Transverse colon (tissue), 4 donors: ENCODE measurements at places on chromosomes 4 and X. TPM values are rescaled to one million over a fixed set of nuclear protein-coding genes. Genes with fewer than 3 reads are reported as not detected.

The LPAR4 gene
- 0.16 TPM for total RNA-seq

The CLDN34 gene
- 0.82 TPM for total RNA-seq

The HHIP gene
- 5.9 TPM for total RNA-seq

The TBC1D1 gene
- total RNA-seq, result 129 TPM

The PNMA6F gene
- not detected for total RNA-seq

The CWH43 gene
- total RNA-seq, result 13.5 TPM

The C4orf36 gene
- not detected for total RNA-seq

The CYLC1 gene
- not detected for total RNA-seq

The SPON2 gene
- 45.4 TPM for total RNA-seq

The SYTL5 gene
- total RNA-seq, result 7.9 TPM

The PARM1 gene
- 131 TPM for total RNA-seq

The GPR78 gene
- total RNA-seq, result not detected

The CXCL11 gene
- total RNA-seq, result not detected

The CASK gene
- total RNA-seq, result 47.0 TPM

The PLAC8 gene
- total RNA-seq, result 569 TPM

The CCNB3 gene
- total RNA-seq, result 0.41 TPM

The EMCN gene
- total RNA-seq, result 1.6 TPM

The GABRG1 gene
- total RNA-seq, result not detected

The SH3D19 gene
- 131 TPM for total RNA-seq

The CENPC gene
- 16.1 TPM for total RNA-seq

The H2BW2 gene
- total RNA-seq, result not detected

The BCOR gene
- 27.8 TPM for total RNA-seq

The STATH gene
- total RNA-seq, result not detected

The CTSO gene
- total RNA-seq, result 18.7 TPM

The RAB40A gene
- not detected for total RNA-seq

The MSL3 gene
- 37.8 TPM for total RNA-seq

The NXF2B gene
- total RNA-seq, result not detected

The TMPRSS11B gene
- total RNA-seq, result not detected

The GAK gene
- total RNA-seq, result 265 TPM

The XPNPEP2 gene
- 41.9 TPM for total RNA-seq

The GLRA3 gene
- not detected for total RNA-seq

The TMSB15A gene
- total RNA-seq, result not detected

The DCHS2 gene
- total RNA-seq, result 0.60 TPM

The SCML2 gene
- 1.1 TPM for total RNA-seq

The UGDH gene
- 590 TPM for total RNA-seq

The MAGED1 gene
- total RNA-seq, result 65.5 TPM

The AFF1 gene
- total RNA-seq, result 77.1 TPM

The FHIP1A gene
- total RNA-seq, result 52.9 TPM

The RBMXL3 gene
- not detected for total RNA-seq

The MSANTD1 gene
- 0.80 TPM for total RNA-seq

The CSAG1 gene
- not detected for total RNA-seq

The PAGE4 gene
- not detected for total RNA-seq

The CCNG2 gene
- 86.8 TPM for total RNA-seq

The GAGE2A gene
- not detected for total RNA-seq

The SATL1 gene
- not detected for total RNA-seq

The PLP1 gene
- 13.7 TPM for total RNA-seq

The PPA2 gene
- total RNA-seq, result 46.2 TPM

The CCKAR gene
- not detected for total RNA-seq

The GAB1 gene
- 72.7 TPM for total RNA-seq

The PPP4R3C gene
- not detected for total RNA-seq

The DOK7 gene
- total RNA-seq, result 0.27 TPM

The MAGEC2 gene
- total RNA-seq, result not detected

The CENPVL1 gene
- not detected for total RNA-seq

The GPRASP1 gene
- total RNA-seq, result 8.6 TPM

The TRMT10A gene
- not detected for total RNA-seq

The ALPK1 gene
- total RNA-seq, result 15.5 TPM
